ENCODE measurements at places on chromosomes 12 and 14.

DNA sequence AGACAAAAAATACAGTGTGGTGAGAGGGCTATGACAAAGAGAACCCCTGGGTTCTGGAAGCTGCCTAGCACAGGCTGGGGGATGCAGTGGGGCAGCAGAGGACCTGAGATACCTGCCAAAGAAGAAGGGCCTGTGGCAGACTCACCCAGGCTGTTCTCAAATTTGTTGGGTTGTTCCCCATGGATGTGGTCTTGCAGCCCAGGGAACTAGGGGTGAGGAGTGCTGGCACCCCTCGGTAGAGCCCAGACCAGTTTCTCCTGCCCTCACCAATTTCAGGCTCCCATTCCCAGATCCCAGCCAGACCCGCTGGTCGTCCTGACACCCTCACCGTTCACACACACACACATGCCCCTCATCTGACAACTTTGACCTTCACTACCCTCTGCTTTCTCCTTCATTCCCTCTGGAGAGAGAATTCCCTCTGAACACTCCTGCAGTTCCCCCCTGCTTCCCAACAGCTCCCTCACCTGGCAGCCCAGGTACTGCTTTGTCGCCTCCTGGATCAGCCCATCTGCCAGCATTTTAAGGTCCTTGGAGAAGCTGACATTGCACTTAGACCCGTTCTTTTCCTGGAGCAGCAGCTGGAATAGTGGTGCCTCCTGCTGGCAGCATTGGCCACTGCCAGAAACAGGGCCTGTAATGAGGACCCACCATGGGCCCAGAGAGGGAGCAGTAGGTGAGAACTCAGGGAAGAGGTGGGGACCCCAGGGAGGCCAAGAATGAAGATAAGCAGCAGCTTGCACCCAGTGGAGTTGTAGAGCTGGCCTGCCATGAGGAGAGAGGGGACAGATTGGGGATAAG is 5.9 kb upstream of the GDF11 start:
- DNase-seq: peak; percentile 56
- H3K4me1 ChIP-seq: peaks cover 34% of the 10 kb centered on the region
- no peaks in the 10 kb centered on the region for H3K36me3 ChIP-seq
- H3K27me3 ChIP-seq: no peaks in the 10 kb centered on the region
- H3K27ac ChIP-seq: peak overlapping the region; percentile 97

- H3K4me3 ChIP-seq: no peak overlapping the region
- peaks cover 16% of the 10 kb centered on the region for H3K4me1 ChIP-seq
- H3K27ac ChIP-seq: no peak overlapping the region
- H3K27me3 ChIP-seq: no peaks in the 10 kb centered on the region
- DNase-seq: no peak
These were observed 24.2 kb downstream of the GALNT16 start for GRCh38 chr14:69284170-69284569.

GRCh38 chr14:24071836-24072430 is 571 bp downstream of the CPNE6 start:
- H3K27me3 ChIP-seq: peaks cover 7% of the 10 kb centered on the region
- H3K4me1 ChIP-seq: no peaks in the 10 kb centered on the region
- no peaks in the 10 kb centered on the region for H3K36me3 ChIP-seq
- H3K4me3 ChIP-seq: no peak overlapping the region
- H3K27ac ChIP-seq: no peak overlapping the region
- no peak for DNase-seq

GRCh38 chr12:124497658-124498057 is 69.8 kb downstream of the NCOR2 start:
- no peaks in the 10 kb centered on the region for H3K27me3 ChIP-seq
- no peak overlapping the region for H3K4me3 ChIP-seq
- no peaks in the 10 kb centered on the region for H3K36me3 ChIP-seq
- DNase-seq: no peak

DNA sequence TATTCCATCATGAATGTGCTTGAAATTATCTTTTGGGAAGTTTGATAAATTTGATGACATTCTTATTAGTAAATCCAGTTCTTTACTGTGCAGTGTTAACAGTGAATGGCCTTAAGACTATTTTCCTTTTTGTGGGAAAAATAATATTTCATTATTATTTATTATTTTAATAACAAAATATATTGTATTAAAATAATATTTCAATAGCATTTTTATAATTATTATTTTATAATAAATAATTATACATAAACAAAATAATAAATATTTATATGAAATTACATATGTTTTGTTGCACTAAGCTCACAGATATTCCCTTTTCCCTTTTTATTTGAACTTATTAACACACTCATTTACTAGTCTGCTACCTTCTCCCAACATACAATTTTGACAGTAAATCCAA is 33.6 kb downstream of the PIK3C2G start:
- H3K27me3 ChIP-seq: no peaks in the 10 kb centered on the region
- H3K4me1 ChIP-seq: no peaks in the 10 kb centered on the region
- no peaks in the 10 kb centered on the region for H3K36me3 ChIP-seq
- no peak overlapping the region for H3K4me3 ChIP-seq
- no peak overlapping the region for H3K27ac ChIP-seq

- peaks cover 8% of the 10 kb centered on the region for H3K4me1 ChIP-seq
- no peak overlapping the region for H3K4me3 ChIP-seq
- no peak for DNase-seq
- H3K27me3 ChIP-seq: no peaks in the 10 kb centered on the region
These were observed 193.7 kb upstream of the DIO3 start for GRCh38 chr14:101367421-101368261.

GRCh38 chr12:52156757-52157565 is 34.9 kb downstream of the KRT80 start:
- DNase-seq: peak; percentile 87
- no peaks in the 10 kb centered on the region for H3K27me3 ChIP-seq
- H3K36me3 ChIP-seq: no peaks in the 10 kb centered on the region
- H3K27ac ChIP-seq: no peak overlapping the region
- H3K4me1 ChIP-seq: no peaks in the 10 kb centered on the region
- H3K4me3 ChIP-seq: no peak overlapping the region

GRCh38 chr14:102029956-102030355 is 56.9 kb downstream of the HSP90AA1 start:
- H3K27me3 ChIP-seq: no peaks in the 10 kb centered on the region
- DNase-seq: no peak
- H3K4me3 ChIP-seq: no peak overlapping the region

GRCh38 chr14:71108398-71109119 is 201.3 kb downstream of the PCNX1 start:
- no peaks in the 10 kb centered on the region for H3K4me1 ChIP-seq
- H3K4me3 ChIP-seq: no peak overlapping the region
- no peak for DNase-seq
- no peak overlapping the region for H3K27ac ChIP-seq
- H3K27me3 ChIP-seq: no peaks in the 10 kb centered on the region

- no peak overlapping the region for H3K27ac ChIP-seq
- no peaks in the 10 kb centered on the region for H3K36me3 ChIP-seq
- H3K4me3 ChIP-seq: no peak overlapping the region
These were observed 80.1 kb downstream of the DACT1 start for GRCh38 chr14:58717813-58718212.

DNA sequence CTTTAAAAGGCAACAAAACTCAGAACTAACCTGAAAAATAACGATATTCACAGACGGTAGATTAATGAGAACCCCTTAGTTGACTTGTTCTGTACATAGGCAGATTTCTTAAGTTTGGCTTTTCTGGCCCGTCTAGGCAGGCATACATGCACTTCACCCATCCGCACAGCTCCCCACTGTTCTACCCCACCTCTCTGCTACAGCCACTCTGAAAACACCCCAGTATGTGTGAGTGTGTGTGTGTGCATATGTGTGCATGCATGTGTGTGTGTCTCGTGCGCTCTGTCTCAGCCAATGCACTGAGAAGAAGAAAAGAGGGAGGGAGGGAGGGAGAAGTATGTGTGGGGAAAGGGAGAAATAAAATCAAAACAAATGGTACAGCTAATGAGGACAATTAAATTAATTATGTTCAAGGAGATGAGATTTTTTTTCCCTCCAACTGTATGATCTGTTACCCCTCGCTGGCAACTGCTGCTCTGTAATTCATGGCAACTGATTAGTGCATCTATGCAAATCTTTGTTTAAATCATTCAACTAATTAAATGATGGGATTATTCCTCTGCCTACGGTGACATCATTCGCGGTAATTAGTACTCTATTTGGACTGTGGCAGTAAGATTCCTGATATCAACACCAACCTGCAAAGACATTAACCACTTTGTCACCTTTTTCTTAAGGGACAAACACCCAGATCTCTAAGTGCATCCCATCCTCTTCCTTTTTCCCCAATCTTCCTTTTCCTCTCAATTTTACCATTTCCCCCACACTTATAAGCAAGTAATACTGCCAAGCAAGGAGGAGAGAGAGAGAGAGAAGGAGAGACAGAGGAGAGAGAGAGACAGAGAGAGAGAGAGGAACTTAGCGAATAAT is 2.2 kb upstream of the LMO3 start:
- peaks cover 73% of the 10 kb centered on the region for H3K4me1 ChIP-seq
- no peak for DNase-seq
- no peaks in the 10 kb centered on the region for H3K36me3 ChIP-seq

GRCh38 chr14:69501423-69501838 is 16.9 kb downstream of the PLEKHD1 start:
- H3K36me3 ChIP-seq: no peaks in the 10 kb centered on the region
- no peak for DNase-seq
- H3K4me3 ChIP-seq: no peak overlapping the region
- H3K27me3 ChIP-seq: peaks cover 5% of the 10 kb centered on the region

DNA sequence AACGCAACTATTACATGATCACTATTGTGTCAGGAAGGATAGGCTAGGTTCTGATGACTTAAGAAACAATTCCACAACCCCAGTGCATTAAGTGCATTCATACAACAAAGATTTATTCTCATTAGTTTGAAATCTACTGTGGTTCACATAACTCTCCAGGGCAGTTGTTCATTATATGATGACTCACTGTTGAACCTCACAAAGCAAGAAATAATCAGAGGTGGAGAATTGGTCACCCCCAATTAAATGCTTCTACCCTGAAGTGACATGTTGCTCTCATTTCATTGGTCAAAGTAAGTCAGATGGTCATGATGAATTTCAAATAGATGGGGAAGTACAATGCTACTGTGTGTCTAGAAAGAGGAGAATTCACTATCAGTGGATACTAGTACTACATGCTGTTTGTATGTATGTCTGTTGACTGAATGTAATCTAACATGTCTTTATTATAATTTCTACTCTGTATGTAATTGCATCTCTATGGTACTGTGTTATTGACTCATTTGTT is 6.1 kb upstream of the HELB start:
- DNase-seq: no peak
- no peak overlapping the region for H3K27ac ChIP-seq
- peaks cover 34% of the 10 kb centered on the region for H3K27me3 ChIP-seq
- H3K4me3 ChIP-seq: no peak overlapping the region

GRCh38 chr14:36585100-36585499 is 2.7 kb upstream of the NKX2-8 start:
- no peak overlapping the region for H3K4me3 ChIP-seq
- no peak for DNase-seq

GRCh38 chr14:54756656-54757392 is 145.8 kb downstream of the GCH1 start:
- H3K27ac ChIP-seq: no peak overlapping the region
- no peaks in the 10 kb centered on the region for H3K36me3 ChIP-seq
- no peaks in the 10 kb centered on the region for H3K27me3 ChIP-seq
- no peaks in the 10 kb centered on the region for H3K4me1 ChIP-seq
- H3K4me3 ChIP-seq: no peak overlapping the region

DNA sequence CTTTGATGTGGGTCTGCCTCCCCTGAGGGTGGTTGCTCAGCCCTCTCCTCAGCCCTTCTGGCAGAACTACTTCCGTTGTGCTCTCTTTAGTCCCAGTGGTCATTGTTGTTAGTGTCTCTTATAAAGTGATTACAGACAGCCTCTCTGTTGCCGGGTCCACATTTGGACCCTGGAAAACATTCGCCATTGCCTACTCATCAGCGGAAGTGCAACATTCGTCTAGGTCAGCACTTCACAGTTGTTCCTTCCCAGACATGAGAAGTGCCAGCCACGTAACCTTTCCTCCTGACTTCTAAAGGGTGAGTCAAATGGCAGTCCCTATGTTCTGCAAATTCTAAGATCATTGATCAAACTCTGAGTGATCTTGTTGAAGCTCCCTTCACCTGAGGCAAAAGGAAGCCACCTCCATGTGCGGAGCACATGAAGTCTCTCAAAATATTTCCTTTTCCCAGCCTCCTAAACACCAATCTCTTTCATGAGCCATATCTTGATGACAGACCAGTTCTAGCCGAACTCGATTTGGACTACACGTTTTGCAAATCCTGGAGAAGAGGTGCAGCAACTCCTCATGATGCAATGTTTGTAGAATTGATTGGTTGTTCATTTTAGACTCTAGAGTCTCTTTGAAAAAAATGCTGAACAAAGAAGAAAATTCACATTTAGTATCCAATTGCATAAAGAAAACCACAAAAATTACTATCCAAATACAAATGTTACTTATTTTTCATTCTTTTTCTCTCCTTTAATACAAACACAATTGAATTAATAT is 163.8 kb downstream of the RPL10L start:
- peak overlapping the region; percentile 79 for H3K27ac ChIP-seq
- H3K4me3 ChIP-seq: no peak overlapping the region
- no peak for DNase-seq
- H3K4me1 ChIP-seq: peaks cover 7% of the 10 kb centered on the region
- no peaks in the 10 kb centered on the region for H3K36me3 ChIP-seq

All from neural crest cell (in vitro differentiated cells).